Colonic mucosa (tissue), 4 donors: ENCODE measurements at places on chromosomes 1 and 21. TPM values are rescaled to one million over a fixed set of nuclear protein-coding genes. Genes with fewer than 3 reads are reported as not detected.

Gene OR2M3
- not detected for total RNA-seq

Gene FAM229A
- 8.0 TPM for total RNA-seq

Gene SLC25A34
- total RNA-seq: 3.2 TPM

Gene TMEM269
- not detected for total RNA-seq

Gene TMEM50A
- total RNA-seq: 113 TPM

Gene PRUNE1
- 21.5 TPM for total RNA-seq
